ENCODE measurements at places on chromosomes 4 and X.

DNA sequence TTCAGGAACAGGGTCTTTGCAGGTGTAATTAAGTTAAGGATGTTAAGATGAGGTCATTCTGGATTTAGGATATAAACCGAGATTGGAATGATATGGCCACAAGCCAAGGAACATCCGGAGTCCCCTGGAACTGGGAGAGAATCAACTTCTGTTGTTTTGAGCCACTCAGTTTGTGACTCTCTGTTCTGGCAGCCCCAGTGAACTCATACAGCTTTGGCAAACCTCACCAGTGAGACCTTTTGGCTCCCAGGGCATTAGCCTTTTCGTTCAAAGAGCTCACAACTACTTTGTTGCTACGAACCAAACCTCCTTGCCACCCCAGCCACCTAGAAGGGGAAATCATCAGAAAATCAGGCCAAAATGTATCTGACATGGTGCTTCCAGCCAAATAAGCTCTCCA lies 80.4 kb downstream of the MTMR1 start:
- no peak for DNase-seq

DNA sequence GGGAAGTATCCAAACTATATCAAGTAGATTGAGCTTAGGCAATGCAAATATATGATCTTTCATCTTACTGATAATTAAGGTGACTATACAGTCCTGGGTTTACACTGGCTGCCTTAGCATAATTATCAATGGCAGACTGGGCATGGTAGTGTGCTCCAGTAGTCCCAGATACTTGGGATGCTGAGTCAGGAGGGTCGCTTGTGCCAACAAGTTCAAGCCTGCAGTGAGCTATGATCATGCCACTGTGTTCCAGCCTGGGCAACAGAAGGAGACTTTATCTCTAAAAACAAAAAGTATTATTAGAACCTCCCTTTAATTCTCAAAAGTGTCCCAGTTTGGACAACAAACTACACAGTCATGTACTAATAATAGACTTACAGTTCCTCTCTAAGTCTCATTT lies 99.4 kb upstream of the RASGEF1B start:
- no peak for DNase-seq

GRCh38 chr4:84215217-84215616 lies 283.9 kb downstream of the NKX6-1 start:
- DNase-seq = no peak

DNA sequence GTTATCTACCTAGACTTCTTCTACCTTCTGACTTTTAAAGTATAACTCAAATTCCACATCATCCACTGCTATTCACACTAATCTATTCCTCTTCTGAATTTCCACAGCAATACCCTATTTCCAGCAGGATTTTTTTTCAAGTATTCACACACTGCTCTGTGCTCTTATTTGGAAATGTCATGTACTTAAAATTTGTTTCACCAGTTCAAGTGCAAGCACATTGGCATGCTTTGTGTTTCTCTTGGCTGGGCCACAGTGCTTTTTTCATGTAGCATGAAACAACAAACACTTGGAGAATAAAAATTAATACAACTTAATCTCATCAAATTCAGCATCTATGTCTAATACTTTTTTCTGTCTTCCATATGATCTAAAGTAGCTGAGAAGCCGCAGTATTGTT lies 161.8 kb upstream of the PCDH18 start:
- DNase-seq = no peak

- DNase-seq = no peak
Observed at GRCh38 chr4:55612341-55612740, 20.3 kb upstream of the PDCL2 start.

- peak; percentile 44 for DNase-seq
Observed at GRCh38 chr4:10584042-10584441, 100.5 kb downstream of the CLNK start.

- no peak for DNase-seq
Observed at GRCh38 chrX:19237901-19238300, 105.8 kb upstream of the PDHA1 start.

DNA sequence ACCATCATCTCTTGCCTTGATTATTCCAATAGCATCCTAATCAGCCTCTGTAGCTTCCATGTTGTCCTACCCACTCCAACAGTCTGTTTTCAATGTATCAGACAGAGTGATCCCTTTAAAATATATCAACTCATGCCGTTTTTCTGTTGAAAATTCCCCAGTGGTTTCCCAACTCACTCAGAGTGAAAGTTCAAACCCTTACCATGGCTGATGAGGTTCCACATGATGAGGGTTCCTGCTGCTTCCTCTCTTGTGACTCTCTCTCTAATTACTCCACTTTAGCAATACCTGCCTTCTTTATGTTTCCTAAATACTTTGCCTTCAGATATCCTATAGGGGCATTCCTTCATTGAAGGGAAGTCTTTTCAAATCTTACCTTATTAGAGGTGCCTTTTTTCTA lies 334.7 kb downstream of the PPP1R2C start:
- no peak for DNase-seq

GRCh38 chrX:41796577-41796976 lies 72.6 kb downstream of the GPR82 start:
- no peak for DNase-seq

- no peak for DNase-seq
Observed at GRCh38 chr4:127975121-127975770, 10.0 kb downstream of the ABHD18 start.

DNA sequence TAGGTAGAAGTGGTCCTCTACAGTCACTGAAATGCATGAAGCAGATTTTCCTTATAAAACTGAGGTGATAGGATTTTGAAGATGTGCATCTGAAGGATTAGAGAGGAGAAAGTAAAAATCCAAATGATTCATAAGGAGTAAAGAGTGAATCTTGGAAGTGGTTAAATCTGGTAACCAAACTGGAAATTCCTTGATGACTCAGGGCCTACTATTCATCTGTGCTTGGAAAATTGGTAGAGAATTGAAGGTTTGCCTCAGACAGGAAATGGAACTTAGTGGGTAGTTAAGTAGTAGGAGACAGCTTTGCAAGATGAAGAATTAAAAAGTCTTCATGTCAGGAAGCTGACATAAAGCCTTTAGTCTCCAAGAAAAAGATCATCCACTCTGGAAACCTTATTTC lies 368.9 kb upstream of the CTSO start:
- DNase-seq = no peak

- no peak for DNase-seq
Observed at GRCh38 chr4:113528395-113528794, 233.1 kb downstream of the CAMK2D start.

DNA sequence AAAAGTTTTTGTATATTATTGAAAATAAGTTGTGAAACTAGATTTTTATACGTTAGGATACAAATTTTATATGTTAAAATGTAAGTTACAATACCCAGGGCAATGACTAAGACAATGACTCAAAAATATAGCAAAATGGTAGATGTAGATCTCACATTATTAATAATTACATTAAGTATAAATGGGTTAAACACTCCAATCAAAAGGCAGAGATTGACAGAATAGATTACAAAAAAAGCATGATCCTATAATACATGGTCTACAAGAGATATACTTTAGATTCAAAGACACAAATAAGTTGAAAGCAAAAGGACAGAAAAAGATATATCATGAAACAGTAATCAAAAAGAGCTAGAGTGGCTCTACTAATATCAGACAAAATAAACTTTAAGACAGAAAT lies 210.9 kb upstream of the NHS start:
- no peak for DNase-seq

- DNase-seq = no peak
Observed at GRCh38 chr4:40199999-40200874, 3.4 kb downstream of the RHOH start.

- DNase-seq = no peak
Observed at GRCh38 chr4:41322617-41323016, 65.9 kb downstream of the UCHL1 start.

- DNase-seq = no peak
Observed at GRCh38 chrX:24030597-24030996, 3.6 kb upstream of the KLHL15 start.

DNA sequence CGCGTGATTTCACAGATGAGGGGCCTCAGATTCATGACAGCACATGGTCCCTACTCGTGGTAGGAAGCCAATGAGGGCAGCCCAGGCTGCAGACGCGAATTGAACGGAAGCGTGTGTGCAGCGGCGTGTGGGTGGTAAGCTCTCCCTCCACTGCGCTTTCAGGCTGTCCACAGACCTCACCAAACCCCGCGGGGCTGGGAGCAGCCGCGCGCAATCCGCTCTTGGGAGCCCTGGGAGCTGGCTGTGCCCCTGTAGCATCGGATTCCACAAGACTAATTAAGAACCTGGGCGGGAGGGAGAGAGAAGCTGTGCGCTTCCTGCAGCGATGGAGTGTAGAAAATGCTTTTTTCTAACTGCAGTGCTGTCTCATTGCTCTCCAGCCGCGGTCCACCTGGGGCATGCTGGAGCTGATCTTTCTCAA lies 134.9 kb downstream of the STOX2 start:
- no peak for DNase-seq

- DNase-seq = no peak
Observed at GRCh38 chrX:69365349-69365748, 138.8 kb upstream of the NALF2 start.

GRCh38 chr4:89434364-89434988 lies 126.9 kb upstream of the GPRIN3 start:
- peak; percentile 5 for DNase-seq

DNA sequence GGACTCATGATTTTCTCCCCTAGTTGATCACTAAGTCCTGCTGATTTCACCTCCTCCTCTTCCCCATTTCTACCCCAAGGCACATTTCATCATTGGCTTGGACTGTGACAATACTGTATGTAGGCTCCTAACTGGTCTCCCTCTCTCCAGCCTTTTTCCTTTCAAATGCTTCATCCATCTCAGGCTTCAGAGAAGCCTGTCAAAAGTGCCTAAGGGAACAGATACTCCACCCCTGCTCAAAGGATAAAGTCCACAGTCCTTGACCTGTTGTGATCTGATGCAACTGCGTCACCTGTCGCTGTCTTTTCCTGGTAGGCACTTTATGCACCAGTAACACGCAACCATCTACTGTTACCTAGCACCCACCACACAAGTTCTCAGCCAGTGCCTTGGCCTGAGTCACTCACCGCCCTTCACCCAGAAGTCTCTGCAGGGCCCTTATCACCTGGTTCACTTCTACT lies 12.8 kb downstream of the SCARB2 start:
- DNase-seq = no peak

- no peak for DNase-seq
Observed at GRCh38 chrX:49919617-49920016, 2.8 kb upstream of the CLCN5 start.

- DNase-seq = no peak
Observed at GRCh38 chr4:82650868-82651267, 89.1 kb upstream of the TMEM150C start.

GRCh38 chrX:9566150-9566621 lies 101.3 kb downstream of the TBL1X start:
- DNase-seq = peak; percentile 20

- no peak for DNase-seq
Observed at GRCh38 chr4:85966373-85966772, 393.5 kb downstream of the MAPK10 start.

DNA sequence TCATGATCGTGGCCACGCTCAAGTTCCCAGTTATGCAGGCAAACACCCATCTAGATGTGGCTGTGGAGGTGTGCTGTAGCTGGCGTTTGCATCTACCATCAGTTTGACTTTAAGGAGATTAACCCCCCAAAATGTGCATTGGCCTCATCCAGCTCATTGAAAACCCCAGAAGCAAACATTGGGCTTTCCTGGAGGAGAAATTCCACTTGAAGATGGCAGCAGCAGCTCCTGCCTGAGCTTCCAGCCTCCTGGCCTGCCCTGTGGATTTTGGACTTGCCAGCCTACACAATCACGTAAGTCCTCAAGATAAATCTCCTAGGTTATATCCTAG lies 30.2 kb upstream of the SLC25A6 start:
- DNase-seq = no peak

DNA sequence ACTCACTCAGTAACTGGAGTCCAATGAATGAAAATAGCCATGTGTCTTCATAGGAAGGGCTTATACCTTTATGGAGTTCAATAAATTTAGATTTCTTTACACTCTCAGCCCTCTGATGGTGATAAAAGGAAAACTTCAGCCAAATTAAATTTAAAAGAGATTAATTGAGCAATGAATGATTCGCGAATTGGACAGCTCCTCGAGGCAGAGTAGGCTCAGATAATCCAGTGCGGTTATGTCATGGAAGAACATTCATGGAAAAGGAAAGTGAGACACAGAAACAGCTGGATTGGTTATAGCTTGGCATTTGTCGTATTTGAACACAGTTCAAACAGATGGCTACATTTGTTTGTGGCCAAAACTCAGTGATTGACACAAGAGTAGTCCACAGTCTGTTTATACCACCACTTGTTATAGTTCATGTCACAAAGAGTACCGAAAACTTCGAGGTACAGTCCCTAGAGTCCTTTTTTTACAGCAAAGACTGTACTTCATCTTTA lies 54.6 kb upstream of the TACR3 start:
- DNase-seq = no peak

DNA sequence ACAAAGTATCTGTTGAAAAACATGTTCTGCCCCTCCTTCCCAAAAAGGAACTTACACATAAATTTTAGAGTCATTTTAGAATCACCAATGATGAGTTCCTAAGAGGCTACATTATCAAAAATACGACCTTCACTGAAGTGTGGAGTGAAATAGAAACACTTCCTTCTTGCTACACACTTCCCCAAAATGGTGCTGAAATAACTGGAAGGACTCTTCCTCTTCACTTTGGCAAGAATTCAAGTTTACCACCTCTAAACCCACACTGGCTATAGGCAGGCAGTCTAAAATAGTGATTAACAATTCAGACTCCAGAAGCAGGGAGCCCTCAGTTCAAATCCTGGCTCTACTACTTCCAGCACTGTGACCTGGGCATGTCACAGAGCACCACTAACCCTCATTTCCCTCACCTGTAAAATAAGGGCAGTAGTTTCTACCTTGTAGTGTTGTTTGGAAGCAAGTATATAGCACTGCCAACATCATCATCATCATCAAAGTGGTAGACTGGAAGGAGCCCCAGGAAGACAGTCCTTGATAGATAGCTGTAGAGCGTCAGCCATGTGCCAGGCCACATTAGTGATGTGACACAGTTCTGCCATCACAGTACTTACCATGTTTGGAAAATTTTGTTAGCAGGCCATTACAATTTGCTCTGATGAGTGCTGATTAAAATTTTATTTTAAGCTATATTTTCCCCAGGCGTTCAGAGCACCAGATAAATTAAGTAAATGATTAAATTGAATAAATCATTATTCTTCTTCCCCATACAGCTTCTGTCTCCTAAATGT lies 103.3 kb downstream of the PARM1 start:
- DNase-seq = no peak

GRCh38 chrX:134688839-134689238 lies 30.6 kb upstream of the PLAC1 start:
- no peak for DNase-seq

DNA sequence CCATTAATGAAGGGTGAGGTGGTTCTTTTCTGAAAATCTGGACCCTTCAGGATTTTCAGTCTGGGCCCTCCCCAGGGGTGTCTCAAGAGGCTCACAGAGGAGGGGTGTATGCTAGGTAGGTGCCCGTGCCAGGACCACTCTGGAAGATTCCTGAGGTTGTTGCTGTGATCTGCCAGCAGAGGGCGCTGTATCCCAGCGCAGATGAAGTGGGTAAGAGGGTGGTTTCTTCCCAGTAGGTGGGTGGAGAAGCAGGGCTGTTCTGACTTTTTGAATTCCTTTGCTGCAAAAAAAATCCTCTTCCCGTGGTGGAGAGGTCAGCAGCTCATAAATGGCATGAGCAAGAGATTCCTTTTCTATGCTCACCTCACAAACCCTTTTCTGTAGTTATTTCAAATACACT lies 51.1 kb downstream of the SCML1 start:
- no peak for DNase-seq

- no peak for DNase-seq
Observed at GRCh38 chrX:110341189-110342035, 17.2 kb upstream of the RTL9 start.
